ENCODE measurements at places on chromosomes 12 and 14.

GRCh38 chr12:55653031-55653430 is 16.3 kb downstream of the OR10P1 start:
- DNase-seq = no peak

GRCh38 chr14:102722646-102723045 is 54.6 kb upstream of the TRAF3 start:
- no peak for DNase-seq

DNA sequence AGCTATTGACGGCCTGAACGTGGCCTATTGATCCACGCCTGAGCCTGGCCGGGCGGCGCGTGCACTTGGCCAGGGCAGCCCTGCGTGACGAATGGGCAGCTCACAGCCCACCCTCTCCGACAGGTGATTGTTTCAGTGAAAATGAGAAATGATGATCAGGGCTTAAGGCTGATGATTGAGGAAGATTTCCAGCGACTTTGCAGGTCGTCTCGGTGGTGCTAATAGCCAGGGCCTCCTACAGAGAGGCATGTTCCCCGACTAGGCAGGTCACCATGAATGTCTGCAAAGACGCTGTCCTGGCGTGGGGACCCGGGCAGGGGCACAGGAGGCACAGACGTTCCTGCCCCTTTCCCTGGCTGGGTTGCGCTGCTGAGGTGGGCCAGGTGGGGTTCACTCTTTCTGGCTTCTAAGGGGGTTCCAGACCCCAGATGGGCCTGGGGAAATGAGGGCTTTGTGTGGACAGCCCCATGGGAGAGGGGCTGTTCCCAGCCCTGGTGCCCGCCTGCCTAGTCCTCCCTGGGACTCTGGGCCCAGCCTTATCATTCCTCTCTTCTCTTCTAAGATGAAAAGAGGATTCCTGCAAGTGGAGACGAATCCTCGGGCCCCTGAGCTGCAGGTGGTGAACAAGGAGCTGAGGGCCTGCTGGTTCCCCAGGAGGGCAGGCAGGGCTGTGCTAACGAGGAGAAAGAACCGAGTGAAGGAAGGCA is 157.4 kb downstream of the KIF26A start:
- no peak for DNase-seq

- peak; percentile 55 for DNase-seq
Measured at GRCh38 chr12:5379749-5380496, 52.0 kb upstream of the NTF3 start.

DNA sequence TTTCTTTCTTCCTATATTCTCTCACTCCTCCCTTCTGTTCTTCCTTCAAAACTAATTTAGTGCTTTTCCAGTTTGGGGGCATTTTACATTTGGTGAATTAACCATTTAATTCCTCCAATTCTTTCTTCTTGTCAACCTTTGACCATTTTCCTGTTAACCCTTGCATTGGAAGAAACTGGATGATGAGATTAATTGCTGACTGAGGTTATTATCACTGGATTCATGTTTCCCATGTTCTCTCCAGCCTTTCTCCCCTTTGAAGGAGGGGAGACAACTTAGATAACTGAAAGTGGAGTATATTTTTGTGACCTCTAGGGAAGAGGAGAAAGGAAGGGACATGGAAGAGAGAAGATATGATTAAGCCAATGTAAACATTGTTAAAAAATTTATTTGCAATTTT is 70.5 kb downstream of the SLCO1A2 start:
- DNase-seq = no peak

- no peak for DNase-seq
Measured at GRCh38 chr12:120820884-120821510, 83.2 kb downstream of the SPPL3 start.

- DNase-seq = no peak
Measured at GRCh38 chr12:100120355-100120754, 22.3 kb downstream of the BLTP3B start.

DNA sequence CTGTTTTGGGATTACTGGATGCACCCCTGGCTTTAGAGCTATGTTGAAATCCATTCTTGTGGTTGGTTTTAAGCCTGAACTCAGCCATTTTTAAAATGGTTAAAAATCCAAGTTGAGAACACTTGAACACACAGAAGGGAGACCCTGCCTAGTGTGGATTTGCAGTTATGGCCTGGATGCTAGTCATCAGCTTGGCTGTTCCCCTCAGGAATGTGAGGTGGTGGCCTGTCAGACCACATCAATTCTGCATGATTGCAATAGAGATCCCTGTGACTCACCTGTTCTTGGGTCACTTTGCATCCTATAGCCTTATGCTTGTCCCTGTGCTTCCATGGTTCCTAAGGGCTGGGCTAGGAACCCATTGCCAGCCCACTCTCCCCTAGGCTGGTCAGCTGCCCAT is 454.1 kb downstream of the ATP23 start:
- DNase-seq = no peak

DNA sequence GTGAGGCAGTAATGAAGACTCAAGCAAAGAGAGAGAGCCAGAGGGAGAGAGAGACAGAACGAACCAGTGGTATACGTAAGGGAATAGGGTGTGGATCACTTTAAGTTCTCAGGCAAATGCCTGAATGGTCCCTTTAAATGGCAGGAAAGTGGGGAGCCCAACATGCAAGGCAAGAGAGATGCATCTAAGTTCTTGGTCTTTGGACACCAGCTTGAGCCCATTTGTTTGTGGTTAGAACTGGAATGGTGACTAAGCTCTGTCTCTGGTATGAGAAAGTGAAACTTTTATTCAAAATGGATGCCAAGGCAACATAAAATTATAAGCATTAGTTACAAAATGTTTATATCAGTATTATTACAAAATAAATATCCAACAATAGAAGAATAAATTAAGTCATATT is 192.2 kb upstream of the ALG10 start:
- no peak for DNase-seq

DNA sequence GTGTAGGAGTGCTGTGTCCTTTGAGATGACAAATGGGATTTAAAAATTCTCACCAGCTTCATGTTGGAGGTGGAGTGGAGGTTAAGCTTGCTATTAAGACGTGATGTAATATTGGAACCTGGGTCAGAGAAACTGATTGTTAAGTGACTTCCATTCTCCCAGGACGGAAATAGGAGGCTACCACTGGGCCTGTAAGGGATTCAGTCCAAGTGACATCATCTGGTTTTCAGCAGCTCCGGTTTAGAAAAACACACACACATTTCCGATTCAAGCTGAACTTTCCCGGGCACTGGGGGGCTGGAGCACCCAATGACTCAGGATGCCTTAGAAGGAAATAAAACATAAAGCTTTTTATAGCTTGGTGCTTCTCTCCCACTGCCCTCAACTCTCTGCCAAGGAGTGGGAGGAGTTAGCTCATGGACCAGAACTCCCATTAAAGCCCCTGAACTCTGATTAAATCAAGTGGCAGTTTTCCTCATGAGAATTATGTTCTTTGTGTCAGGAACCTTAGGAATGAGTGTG is 12.4 kb downstream of the CALM1 start:
- DNase-seq = peak; percentile 36

DNA sequence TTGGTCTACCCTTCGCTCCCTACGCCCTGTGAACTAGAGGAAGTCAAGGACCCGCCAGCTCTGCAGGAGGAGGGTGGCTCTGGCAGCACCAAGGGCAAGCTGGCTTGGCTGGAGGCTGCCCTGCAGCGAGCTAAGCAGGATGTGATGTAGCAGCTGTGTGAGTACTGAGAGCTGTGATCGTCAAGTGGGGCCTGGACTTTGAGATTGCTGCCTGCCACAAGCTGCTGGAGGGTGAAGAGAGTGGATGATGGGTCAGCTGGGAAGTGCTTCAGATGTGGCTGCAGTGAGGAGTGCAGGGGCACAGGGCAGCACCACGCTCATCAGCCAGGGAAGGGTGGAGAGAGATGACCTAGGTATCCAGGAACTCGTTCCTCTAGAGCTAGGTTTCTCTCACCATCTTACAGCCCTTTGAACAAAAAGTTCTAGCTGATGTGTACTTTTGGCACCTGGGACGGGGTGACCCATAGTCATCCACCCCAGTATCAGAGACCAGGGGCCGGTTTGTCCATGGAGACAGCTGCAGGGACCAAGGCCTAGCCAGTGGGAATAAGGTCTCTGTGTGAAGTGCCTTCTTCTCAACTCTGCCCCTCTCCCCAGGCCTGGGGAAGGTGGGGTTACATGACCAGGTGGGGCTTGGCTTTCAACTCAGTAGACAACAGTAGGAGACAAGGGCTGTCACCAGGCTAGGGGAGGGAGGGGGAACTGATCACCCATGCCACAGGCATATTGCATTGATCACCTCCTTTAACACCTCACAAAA is 3.2 kb downstream of the KRT86 start:
- peak; percentile 33 for DNase-seq

- no peak for DNase-seq
Measured at GRCh38 chr14:97328743-97329142, 531.6 kb downstream of the VRK1 start.

DNA sequence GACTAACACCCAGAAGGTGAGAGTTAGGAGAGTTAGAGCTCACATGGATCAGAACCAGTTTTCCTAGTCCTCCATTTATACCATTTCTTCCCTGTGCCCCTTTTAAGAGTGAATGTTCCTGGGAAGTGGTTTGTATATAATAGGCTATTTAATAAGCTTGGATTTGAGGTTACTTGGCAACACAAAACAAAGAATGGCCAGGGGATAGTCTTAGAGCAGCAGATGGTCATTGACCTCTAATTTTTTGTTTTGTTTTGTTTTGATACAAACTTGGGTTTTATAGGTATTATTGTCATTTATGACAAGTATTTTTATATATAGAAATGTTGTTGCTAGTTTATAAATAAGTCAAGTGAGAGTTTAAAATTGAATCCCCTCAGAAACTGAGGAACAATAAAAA is 35.8 kb downstream of the VEZT start:
- DNase-seq = no peak

- DNase-seq = no peak
Measured at GRCh38 chr12:1353451-1353850, 240.9 kb downstream of the FBXL14 start.

DNA sequence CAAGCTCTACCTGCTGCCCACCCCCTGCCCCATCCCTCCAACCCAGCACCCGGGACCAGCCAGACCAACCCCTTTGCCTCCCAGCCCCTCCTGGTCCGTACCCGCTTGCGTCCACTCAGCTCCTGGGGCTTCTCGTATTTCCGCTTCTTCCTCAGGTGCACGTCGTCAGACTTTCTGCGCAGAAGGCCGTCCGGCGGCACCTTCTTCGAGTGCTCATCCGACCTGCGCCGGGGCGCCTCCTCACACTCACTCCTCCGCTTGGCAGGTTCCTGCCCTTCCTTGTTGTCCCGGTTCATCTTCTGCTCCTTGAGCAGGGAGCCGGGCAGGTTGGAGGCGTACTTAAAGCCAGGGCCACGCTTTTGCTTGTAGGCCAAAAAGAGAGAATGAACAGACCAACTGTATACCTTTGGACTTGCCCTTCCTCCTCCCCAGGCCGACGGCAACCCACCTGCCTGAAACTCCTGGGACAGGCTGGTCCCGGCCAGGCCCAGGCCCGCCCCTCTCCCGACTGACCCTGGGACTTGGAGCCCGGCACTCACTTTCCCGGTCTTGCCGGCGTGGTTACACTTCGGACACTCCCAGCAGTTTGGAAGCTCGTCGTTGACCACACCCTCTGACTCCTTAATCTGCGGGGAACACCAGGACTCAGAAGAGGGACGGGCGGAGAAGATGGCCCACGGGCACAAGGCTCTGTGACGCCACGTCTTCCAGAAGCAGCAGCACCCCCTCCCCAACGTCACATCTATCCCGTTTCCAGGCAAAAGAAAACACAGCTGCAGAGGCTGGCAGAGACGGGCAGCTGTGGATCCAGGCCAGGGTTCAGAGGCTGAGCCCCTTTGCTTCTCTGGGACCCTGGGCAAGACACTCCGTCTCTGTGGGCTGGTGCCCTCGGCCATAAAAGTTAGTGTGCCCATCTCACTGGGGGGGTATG is 44.3 kb downstream of the RNF34 start:
- no peak for DNase-seq

DNA sequence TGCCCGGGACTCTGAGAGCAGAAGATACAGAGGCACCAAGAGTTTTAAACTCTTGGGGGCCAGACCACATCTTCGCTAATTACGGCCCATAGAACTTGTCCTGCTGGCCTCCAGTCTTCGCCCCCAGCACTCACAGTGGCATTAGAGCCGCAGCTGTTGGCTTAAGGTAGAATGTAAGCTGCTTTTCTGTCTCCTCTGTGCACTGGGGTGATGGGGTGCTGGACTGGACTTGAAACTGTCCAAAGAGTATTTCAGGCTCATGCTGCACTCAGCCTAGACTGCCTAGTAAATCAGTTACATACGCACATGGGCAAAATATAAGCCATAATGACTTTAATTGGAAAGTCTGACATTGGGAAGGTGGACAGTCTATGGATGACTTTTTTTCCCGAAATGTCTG is 29.0 kb downstream of the YY1 start:
- DNase-seq = no peak

- DNase-seq = peak; percentile 99
Measured at GRCh38 chr12:12891080-12891880, at the start of gene GPRC5A. GPRC5A (plus strand) TSS chr12:12891562; CDS start chr12:12908250, 16,688 bp downstream.
